ENCODE measurements at places on chromosomes 11 and 22.

- DNase-seq: no peak
Observed at GRCh38 chr11:2133241-2134021, 5.8 kb downstream of the IGF2 start.

DNA sequence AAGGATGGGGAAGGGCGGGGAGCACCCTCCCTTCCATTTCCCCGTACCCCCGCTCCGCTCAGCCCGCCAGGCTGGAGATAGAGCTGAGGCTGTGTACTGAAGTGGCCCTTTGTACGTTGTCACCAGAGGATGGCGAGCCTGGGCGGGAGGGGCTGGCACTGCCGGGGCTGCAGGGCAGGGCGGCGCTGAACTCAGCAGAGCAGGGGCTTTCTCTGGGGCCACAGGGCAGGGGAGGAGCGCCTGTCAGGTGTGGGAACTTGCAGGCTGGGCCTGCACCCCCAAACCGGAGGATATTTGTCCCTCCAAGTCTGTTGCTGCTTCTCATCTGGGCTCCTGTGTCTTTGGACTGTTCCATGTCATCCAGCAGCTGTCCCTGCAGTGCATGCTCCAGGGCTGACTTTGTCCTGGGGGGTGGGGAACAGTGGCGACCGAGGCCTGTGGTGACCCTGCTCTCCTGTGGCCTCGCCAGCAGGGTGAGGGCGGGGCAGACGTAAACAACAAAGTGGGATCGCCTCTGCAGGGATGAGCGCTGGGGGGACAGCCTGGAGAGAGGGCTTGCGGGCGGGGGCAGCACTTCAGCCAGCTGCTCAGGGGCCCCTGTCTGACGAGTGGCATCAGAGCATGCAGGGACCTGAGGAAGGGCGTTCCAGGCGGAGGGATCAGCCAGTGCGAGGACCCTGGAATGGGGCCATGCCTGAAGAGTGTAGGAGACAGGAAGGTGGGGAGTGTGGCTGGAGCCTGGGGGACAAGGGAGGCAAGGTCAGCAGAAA lies 13.1 kb downstream of the MGAT3 start:
- no peak for DNase-seq

- no peak for DNase-seq
Observed at GRCh38 chr11:19164230-19164855, 37.4 kb downstream of the CSRP3 start.

DNA sequence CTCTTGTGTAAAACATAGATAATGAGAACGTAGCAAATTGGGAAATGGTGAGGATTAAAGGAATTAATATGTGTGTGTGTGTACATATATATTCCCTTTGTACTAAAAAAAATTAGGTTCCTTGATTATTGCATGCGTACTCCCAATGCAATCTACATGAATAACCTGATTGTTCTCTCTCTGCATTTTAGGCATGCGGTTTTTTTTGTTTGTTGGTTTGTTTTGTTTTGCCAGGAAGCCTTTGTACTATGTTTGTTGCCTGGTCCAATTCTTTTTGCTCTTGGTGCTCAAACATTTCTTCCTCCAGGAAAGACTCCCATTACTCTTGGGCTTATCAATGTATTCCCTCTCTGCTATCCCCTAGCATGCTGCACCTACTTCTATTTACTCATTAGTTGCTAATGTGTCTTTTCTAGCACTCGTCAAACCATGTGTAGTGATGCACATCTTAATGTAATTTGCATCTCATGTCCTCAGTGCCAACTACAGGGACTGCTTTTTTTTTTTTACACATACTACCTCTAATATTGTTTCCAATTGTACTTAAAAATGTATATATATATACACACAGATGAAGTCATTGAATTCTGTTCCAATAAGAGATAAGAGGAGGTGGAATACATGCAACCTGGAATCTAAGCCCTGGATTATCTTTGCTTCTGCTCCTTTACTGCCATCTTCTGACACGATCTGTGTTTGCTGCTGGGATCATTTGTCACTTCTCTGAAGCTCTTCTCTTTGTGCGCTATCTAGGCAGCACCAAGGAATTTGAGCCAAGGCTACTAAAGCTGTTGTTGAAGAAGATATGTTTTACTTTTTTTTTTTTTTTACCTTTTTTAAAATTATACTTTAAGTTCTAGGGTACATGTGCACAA lies 197.2 kb upstream of the ANO3 start:
- DNase-seq: no peak

DNA sequence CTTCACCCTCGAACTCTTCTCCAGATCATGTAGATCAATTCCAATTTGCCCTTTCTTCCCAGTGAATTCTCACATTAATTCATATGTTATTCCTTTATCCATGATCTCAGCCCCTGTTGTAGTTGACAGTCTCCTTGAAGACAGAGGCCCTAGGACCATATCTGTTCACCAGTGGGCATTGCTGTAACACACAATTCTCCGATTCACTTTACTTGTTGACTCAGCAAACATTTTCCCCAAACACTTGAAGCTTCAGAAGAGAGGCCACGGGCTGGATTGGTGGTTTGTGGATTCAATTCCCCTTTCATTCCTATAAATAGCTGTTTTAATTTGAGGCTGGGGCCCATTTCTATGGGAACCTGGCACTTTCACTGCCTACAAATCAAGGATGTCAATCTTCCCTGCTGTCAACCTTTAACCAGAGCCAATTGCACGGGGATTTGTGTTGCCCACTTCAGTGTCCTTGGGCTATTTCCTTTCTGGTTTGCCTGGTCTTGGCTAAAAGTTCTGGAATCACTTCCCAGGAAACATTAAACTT lies 393.0 kb upstream of the KIRREL3 start:
- DNase-seq: no peak

DNA sequence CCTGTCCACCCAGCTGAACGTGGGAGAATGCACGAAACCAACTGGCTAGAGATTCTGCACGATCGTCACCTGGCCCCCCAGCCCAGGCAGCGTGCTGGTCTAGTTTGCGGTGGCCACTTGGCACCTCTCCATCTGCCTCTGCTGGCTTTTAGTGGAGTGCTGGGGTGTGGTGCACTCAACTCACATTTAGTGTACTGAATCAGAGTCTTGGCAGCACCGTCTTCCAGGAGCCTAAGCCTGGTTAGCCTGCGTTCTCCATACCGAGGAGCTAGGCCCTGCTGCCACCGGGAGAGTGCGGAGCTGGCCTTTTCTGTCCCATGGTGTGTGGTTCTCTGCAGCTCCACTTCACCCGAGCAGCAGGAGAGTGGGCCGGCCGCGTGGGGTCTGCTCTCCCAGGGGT lies 2.8 kb downstream of the MRPL23 start:
- DNase-seq: no peak
